NCI-H2081 treated with DMSO at 0.1 percent for 48 hours (cell line): ENCODE measurements at places on chromosomes 3 and 15.

DNA sequence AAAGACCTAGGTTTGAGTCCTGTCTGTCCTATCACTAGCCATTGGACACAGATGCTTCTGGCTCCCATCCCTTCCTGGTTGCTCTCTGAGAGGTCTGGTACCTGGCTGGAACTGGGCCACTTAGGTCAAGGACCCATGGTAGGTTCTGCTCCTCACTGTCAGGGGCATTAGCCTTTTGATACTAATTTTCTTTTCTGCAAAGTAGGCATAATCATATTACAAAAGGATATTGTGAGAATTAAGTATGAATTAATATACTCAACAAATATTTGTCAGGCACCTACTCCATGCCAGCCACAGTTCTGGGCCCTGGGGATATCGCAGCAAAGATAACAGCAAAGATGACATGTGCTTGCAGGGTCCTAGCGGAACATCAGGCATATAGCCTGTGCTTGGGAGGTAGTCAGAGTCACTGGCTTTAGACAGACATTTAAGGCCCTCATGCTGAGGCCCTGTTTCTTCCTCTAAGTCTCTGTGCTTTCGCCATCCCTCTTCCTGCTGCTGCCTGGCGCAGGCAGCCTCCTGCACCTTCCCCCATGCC, 25.6 kb upstream of the LCTL start:
- DNase-seq, result no peak

DNA sequence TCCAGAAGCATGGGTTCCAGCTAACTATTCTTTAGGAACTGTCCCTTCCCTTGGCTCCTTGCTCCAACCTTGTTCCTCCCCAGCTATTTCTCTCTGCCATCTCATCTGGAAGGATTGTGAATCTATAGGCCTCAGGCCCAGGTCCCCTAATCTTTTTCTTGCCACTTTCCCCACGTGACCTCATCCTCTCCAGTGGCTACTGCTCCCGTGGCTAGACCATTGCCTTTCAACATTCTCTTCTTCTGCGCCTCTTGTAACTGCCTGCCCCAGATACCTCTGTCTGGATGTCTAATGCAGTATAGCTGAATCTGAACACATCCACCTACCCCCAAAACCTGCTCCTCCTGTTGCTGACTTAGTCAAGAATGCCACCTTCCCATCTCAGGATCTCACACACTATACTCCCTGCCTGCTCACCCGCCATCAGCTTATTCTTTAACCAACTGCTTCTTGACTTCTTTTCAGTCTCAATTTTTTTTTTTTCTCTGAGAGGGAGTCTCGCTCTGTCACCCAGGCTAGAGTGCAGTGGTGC, 5.2 kb downstream of the GPX1 start:
- no peak for DNase-seq

GRCh38 chr15:78060232-78060631, 17.3 kb downstream of the TBC1D2B start:
- DNase-seq, result no peak

DNA sequence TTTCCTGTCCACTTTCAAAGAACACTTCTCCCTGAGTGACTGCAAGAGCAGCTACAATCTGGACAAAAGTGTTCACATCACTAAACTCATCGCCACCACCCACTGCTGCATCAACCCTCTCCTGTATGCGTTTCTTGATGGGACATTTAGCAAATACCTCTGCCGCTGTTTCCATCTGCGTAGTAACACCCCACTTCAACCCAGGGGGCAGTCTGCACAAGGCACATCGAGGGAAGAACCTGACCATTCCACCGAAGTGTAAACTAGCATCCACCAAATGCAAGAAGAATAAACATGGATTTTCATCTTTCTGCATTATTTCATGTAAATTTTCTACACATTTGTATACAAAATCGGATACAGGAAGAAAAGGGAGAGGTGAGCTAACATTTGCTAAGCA, 1.8 kb downstream of the CCRL2 start:
- DNase-seq, result no peak

DNA sequence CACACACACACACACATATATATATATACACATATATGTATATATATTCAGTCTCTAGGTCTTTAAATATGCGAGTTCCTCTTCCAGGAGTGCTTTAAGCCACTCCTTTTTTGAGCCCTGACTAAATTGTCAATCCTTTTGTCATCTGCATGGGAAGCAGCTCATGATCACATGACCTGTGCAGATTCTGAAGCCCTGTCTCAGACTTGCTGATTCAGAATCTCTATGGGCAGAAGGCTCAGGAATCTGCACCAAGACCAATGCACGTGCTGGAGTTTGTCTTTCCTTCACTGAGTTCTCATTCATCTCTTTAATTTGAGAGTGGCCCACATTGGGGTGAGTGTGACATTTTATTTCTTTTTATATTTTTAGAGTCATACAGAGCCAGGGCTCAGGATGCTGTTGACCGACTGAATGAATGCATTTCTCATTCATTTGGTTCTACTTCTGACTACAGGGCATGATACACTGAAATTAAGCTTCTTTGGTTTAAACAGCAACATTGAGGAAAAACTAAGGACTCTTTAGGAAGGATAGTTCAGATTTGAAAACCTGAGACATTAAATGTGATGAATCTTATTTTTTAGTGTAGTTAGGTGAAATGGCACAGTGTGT, 307.5 kb downstream of the EDEM1 start:
- no peak for DNase-seq

GRCh38 chr3:185049710-185050109, 103.2 kb downstream of the C3orf70 start:
- DNase-seq, result no peak

- DNase-seq, result no peak
These were observed 124.0 kb downstream of the RAP2B start for GRCh38 chr3:153285982-153286381.

GRCh38 chr3:144437989-144438388, 466.4 kb downstream of the DIPK2A start:
- DNase-seq, result no peak

- DNase-seq, result no peak
These were observed 106.2 kb upstream of the UBE3A start for GRCh38 chr15:25545017-25545416.

DNA sequence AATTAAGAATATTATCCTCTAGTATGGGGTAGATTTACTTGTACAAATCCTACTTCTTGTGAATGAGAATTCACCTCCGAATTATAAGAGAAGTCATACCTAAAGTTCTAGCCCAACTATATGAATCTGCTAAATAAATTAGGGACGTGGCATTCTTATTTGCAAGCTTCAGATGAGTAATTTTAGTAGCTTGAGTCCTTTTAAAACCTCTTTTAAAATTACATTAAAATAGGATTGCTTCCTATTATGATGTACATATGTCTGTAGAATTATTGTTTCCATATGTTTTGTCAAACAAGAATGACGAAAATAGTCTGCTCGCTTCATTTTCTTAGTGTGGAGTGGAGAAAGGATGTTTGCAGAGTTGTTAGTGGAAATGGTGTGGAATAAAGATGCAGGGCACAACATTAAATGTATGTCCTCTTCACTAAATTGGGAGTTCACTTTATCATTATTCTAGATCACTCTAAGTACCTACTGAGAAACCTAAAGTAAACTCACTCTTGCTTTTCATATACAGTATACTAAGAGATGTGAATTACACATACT, 59.4 kb downstream of the CMSS1 start:
- no peak for DNase-seq

DNA sequence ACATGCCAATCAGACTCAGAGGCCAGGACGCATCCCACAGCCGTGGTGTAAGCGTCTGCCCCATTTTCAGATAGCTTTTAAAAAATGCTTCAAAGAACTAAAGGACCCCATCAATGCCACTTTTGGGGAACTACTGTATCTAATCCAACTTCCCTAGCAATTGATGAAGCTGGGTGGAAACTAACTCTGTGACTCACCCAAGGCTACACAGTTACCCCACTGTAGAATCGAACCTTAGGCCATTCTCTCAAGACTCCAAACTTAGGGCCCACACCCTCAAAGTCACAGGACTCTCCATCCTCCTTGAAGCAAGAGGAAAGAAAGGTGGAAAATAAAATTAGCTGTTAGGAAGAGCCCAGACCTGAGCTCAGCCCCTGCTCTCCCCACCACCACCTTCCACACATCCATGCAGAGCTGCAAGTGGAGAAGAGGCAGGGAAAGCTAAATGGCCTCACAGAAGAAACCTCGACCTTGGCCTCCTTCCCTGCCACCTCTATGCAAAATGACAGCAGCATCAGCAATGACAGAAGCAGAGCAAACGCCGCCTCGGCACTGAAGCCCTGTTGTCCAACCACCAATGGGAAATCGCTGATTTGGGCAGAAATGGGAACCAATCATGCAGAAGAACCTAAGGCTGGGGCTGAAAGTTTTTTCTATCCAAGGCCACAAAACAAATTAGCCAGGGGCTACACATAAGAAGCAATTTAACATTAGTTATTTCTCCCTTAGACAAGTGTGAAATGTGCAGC, 22.2 kb downstream of the ANP32A start:
- DNase-seq, result no peak

DNA sequence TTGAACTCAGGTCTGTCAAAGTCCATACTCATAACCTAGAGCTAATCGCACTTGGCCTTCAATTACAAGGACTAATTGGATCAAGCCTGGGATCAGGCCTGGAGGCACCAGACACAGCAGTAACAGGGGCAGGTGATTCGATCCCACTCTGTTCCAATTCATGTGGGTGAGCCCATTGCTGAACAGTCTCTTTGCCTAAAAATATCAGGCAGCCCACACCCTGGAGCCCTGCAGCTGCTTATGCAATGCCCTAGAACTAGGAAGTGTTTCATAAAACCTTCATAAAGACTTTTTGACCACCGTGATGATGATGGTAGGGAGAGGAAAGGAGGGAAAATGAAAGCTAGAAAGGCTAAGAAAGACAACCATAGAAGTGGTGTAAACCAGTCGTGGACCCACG, 47.8 kb upstream of the NEO1 start:
- no peak for DNase-seq

DNA sequence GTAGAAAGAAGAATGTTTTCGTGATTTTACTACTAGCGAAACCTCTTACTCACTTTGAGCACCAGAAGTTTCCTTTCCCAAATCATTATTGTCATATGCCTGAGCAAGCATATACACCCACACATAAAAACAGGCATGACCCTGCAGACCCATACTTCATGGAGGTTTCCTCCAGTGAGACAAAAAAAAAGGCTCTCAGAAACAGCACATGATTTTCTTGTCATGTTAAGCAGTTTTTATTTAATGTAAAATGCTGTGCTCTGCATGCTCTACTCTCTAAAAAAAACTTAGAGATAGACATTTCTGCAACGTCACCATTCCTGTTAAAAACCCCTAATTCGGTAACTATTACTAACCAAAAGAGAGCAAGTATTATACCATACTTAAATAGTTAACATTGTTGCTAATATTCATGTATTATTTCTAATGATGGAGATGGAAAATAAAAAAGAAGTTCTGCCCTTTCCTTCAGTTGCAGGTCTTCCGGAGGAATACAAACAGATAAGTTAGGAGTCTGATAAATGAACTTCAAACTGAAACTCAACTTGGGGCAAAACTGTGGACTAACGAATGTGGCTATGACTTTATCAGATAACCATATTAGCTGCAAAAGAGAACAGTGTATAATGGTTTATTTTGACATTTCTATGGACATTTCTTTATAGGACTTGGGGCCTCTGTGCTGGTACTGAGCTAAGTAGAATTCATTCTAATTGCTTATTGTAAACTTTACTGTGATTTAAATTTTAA, 15.9 kb downstream of the CD200R1 start:
- no peak for DNase-seq

GRCh38 chr3:184796551-184796950, 15.4 kb upstream of the VPS8 start:
- no peak for DNase-seq

DNA sequence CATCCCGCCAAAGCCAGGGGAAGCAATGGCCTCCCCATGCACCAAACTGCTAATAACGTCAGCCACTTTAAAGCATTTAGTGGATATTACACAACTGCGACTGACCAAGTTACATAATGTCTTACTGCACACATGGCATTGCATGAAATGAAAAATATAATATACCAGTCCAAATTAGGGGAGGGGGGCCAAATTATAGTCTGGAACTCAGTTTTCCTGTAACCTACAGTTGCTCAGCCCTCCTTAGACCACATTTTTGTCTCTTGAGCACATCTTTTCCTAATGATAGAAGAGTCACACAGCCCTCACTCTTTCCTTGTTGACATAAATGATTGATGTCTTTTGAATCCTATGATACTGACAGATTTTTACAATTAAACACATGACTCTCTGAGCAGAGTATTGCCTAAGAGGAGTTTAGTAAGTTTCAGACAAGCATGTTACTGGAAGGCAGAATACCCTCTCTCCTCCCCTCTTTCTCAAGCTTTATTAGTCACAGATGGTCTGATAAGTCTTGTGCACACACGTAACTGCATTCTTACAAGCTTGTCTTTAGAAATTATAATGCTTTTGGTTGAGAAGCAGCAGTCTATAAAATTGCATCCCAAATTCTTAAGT, 1.1 kb upstream of the PLD1 start:
- no peak for DNase-seq

DNA sequence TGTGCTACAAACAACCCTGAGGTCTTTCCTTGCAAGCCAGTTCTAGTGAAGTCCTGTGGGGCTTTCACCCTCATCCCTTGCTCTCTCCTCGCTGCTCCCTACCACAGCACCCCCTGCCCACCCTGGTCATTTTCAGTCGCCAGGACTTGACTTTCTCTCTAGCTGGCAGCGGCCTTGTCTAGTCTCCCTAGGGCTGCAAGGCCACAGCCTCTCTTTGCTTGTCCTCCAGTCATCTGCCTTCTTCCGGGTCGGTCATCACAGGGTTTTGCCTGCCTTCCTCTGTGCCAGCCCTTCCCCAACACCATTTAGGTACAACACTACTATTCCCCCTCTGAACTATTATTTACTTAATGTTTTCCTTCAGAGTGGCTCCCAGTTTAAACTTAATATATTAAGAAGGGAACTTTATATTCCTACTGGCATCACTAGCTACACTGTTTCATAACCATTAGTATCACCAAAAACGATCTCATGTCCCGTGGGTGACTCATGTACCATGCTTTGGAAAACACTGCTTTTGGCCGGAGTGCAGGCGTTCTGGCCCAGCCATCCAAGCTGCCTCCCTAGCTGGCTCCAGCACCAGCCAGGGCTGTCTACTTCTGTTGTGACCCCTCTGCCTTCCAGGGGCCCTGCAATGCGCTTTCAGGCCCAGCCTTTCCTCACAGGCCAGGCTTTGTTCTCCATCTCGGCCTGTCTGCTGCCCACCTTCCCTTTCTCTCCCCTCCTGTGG, 21.4 kb downstream of the FAH start:
- DNase-seq, result no peak

GRCh38 chr15:96448923-96449322, 118.4 kb downstream of the NR2F2 start:
- no peak for DNase-seq

GRCh38 chr3:57164217-57164656, 916 bp downstream of the IL17RD start:
- no peak for DNase-seq

GRCh38 chr3:49386056-49386756, 25.6 kb downstream of the RHOA start:
- DNase-seq, result no peak
